ENCODE measurements at places on chromosomes 2 and 18.

- no peak for DNase-seq
Observed at GRCh38 chr2:226772389-226773179, 27.0 kb downstream of the IRS1 start.

- no peak for DNase-seq
Observed at GRCh38 chr2:166924967-166925366, 36.7 kb downstream of the XIRP2 start.

- no peak for DNase-seq
Observed at GRCh38 chr18:2312440-2312839, 258.9 kb downstream of the METTL4 start.

DNA sequence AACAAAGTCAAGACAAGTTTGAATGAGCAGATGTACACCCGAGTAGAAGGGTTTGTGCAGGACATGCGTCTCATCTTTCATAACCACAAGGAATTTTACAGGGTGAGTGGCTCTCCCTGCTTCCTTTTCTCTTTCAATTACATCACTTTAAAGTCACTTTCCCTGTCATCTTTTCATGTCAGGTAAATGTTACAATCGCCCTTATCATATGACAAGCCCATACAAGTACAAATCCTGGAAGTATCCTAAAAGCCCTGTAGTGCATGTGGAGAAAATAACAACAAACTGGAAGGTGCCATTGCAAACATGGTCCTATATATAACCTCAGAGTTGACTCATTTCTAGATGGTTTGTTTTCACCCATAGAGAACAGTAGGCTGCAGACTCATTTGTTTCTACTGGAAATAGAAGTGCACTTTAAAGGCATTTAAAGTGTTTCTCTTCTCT, 126.0 kb downstream of the SP100 start:
- DNase-seq: no peak

DNA sequence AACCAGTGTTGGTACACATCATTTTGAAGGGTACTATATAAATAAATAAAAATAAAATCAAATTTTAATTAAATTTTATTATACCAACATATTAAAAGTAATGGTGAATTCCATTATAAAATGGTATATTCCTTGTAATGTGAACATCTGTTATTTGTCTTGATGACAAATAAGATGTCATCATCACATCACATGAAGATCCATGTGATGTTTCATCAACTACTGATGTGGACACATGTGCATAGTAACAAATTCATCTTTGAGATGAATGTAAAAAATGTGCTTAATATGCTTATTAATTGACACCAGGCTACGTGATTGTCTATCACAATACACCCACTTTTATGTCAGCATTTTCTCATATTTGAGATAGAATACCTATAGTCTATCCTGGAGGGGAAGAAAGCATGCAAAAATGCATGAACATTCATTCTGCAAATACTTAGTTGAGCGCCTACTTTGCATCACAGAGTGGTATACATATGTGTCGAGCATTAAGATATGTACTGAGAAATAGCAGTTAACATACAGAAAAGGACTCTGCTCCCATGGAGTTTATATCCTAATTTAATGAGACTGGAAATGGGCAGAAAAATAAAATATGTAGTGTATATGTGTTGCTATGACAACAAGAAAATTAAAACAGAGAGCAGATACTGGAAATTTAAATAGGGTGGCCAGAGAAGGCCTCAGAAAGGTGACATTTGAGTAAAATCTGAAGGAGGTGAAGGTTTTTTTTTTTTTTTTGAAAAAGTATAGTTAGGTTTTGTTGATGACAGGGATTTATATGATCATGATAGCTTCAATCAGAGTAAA, 281.1 kb downstream of the ARHGAP15 start:
- DNase-seq: no peak

- no peak for DNase-seq
Observed at GRCh38 chr2:115083225-115083624, 640.8 kb downstream of the DPP10 start.

- no peak for DNase-seq
Observed at GRCh38 chr2:70643715-70644114, 90.1 kb upstream of the TGFA start.

DNA sequence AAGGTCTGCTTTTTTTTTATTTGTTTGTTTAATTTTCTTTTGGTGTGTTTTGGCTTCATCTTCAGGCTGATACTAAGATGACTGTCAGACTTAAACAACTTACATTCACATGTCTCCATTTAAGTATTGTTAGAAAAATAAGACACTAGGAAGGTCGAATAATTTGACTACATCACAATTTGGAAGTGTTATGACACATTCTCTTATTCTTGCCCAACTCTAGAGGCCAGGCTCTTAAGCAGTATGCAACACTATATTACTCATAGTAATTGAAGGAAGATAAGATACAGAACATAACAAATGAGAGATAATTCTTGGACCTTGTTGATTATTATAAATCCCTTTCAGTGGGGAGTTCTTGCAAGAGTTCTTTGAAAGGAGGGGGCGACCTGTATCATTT, 295.3 kb upstream of the COL3A1 start:
- no peak for DNase-seq

All from smooth muscle cell of the brain vasculature (primary cell).